ENCODE measurements at places on chromosomes 11 and 22. TPM values are rescaled to one million over a fixed set of nuclear protein-coding genes. Genes with fewer than 3 reads are reported as not detected.

Gene CD3D
- not detected for total RNA-seq

Gene RHOD
- total RNA-seq: 10.5 TPM

- no peak for DNase-seq
Measured at GRCh38 chr11:28976801-28977145, 868.6 kb downstream of the METTL15 start.

GRCh38 chr22:36761553-36762240, 14.2 kb downstream of the IFT27 start:
- DNase-seq: no peak

- DNase-seq: no peak
Measured at GRCh38 chr11:126359431-126360048, 4.1 kb downstream of the ST3GAL4 start.

DNA sequence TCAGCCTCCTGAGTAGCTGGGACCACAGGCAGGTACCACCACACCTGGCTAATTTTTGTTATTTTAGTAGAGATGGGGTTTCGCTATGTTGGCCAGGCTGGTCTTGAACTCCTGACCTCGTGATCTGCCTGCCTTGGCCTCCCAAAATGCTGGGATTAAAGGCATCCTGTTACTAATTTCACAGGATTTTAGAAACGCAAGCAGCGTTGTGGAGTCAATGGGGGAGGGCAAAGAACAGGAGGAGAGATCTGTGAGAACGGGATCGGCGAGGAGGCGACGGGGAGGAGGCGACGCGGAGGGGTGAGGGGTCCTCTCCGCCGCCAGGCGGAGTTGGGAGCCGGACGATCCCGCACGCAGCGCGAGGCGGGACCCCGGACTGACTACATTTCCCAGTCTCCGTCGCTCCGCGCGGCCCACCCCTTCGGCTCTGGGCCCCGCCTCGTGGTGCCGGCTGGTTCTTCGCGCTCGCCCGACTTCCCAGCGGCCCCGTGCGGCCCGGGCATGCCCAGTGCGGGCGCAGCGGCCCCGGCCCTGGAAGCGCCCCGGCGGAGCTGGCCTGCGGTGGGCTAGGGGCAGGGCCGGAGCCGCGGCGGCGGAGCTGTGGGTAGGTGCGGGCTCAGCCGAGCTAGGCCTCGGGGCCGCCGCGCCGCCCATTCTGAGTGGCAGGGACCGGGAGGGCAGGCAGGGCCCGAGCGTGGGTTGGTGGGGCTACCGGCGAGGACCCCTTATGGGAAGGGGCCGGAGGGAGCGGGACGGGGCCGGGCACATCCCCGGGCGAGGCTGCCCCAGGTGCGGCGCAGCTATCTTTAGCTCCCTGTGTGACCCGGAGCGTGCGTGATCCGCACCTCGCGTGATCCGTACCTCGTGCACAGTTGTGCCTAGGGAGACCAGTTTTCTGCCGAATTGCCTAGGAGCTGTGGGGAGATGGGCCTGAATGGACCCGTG, at the start of gene EI24:
EI24 (plus strand) TSS at position 508 of the 945 bp plus-strand sequence. CDS start 3,051 bp downstream, outside the sequence.
- peak; percentile 91 for DNase-seq

GRCh38 chr11:95999711-96000406, 76.0 kb upstream of the MTMR2 start:
- no peak for DNase-seq

Data from H1 (cell line).